ENCODE measurements at places on chromosomes 16 and 17. TPM values are rescaled to one million over a fixed set of nuclear protein-coding genes. Genes with fewer than 3 reads are reported as not detected.

- no peak for DNase-seq
These were observed 1.7 kb downstream of the SLC22A31 start for GRCh38 chr16:89198417-89199240.

- no peak for DNase-seq
These were observed 17.6 kb downstream of the CFAP52 start for GRCh38 chr17:9594065-9594464.

- DNase-seq, result no peak
These were observed 2.0 kb downstream of the PLD6 start for GRCh38 chr17:17204041-17204591.

DNA sequence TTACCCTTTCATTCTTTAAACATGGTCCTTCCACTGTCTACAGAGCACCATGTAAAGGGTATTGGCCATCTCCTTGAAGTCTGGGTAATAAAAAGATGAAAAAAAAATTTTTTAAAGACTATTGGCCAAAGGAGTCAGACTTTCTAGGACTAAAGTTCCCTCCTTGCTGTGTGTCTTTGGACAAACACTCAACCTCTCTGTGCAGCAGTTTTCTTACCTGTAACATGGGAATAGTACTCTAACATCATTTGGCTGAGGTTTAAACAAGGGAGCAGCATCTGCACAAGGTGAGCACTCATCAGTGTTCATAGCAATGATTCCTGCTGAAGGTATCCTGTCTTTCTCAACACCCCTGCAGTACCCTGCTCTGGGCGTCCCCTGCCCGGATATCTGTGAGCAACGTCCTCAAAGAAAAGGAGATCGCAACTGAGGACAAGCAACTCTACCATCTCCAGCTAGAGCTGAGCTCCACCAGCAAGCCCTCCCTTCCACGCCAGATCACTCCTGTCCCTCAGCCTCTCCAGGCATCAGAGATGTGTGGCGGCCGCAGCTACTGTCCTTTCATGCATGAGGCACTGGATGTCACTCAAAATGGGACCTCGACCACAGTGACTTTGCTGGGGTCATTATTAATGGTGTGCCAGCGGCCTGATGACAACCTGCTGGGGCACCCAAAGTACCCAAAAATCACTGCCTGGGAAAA lies 29.5 kb upstream of the RPH3AL start:
- no peak for DNase-seq

The POLR2A gene
- total RNA-seq, result 163 TPM

The KRT23 gene
- total RNA-seq, result not detected

DNA sequence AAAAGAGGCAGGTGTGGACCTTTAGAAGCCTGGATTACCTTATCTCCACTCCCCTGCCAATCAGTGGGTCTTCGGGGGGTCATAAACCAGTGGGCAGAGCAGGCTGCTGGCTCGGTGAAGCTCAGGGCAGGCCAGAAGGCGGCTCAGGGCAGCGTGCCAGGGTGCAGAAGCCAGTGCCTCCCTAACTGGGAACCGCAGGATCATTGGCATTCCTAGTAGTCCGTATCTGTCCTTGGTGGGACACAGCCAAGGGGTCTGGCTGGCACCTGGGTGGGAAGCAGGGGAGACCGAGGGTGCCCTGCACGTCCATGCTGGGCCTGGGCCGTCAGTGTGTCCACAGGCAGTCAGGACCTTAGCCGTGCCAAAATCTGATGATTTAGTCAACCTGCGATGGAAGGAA lies 76.8 kb downstream of the SEC14L1 start:
- DNase-seq, result no peak

The METRNL gene
- total RNA-seq, result 162 TPM

The CD300E gene
- 1.8 TPM for total RNA-seq

DNA sequence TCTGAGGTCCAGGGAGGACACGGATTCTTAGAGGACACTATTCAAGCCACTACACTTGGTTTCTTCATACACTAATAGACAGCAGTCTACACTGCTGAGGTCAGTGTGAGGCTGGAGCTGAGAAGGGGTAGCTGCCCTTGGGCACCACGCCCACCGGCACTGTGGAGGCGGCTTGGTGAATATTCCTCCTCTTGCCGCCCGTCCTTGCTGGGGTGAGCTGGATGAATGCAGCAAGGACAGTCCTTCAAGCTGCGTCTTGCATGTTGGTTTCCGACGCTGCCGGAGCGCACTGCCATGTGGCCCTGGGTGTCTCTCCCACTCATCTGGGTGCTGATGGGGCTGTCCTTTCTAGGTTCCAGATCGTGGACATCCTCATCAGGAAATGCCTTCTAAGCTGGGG lies 2.6 kb downstream of the ZNF205 start:
- no peak for DNase-seq

DNA sequence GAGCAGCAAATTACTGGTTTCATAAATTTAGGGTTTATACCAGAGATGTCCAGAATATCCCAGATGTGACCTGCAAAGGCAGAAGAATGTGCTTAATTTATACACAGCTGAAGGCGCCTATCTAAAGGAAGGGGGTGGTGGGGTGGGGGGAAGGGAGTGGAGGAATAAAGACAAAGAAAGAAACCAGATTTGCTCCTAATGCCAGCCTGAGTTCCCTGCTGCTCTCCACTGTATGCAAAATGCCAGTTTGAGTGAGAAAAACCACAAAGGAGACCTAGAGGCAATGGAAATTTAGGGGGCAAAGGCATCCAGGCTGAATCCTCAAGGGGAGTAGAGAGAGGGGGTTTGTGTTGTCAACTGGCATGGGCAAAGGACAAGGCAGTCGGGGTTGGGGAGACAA lies 161.5 kb upstream of the TOX3 start:
- no peak for DNase-seq

DNA sequence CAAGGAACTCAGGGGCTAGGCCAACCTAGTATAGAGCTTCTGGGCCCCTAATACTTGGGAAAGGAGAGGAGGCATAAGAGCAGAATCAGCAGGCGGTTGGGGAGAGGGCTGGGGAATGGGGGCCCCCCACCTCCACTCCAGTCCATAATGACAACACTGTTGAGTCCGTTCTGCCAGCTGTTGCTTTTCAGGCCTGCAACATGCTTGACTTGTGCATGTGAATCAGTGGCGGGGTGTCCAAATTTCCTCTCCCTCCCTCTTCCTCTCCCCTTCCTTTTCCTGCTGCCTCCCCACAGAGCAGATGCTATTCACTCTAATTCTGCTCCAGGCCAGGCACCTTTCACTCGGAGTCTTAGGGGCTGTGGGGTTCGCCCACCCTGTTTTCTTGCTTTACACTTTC lies 31.7 kb downstream of the SGSM2 start:
- DNase-seq, result no peak

GRCh38 chr16:68396481-68396880 lies 51.8 kb downstream of the SMPD3 start:
- no peak for DNase-seq

The SLC2A4 gene
- total RNA-seq, result 20.1 TPM

The MEIOC gene
- not detected for total RNA-seq

The OMG gene
- not detected for total RNA-seq

GRCh38 chr17:62172492-62173291 lies 107.6 kb upstream of the MED13 start:
- DNase-seq, result no peak

GRCh38 chr16:82011199-82011641 lies at the start of gene SDR42E1:
TSS of gene SDR42E1 (minus strand) at chr16:82011470. CDS start at chr16:82000858, 10,612 bp downstream.
- no peak for DNase-seq

DNA sequence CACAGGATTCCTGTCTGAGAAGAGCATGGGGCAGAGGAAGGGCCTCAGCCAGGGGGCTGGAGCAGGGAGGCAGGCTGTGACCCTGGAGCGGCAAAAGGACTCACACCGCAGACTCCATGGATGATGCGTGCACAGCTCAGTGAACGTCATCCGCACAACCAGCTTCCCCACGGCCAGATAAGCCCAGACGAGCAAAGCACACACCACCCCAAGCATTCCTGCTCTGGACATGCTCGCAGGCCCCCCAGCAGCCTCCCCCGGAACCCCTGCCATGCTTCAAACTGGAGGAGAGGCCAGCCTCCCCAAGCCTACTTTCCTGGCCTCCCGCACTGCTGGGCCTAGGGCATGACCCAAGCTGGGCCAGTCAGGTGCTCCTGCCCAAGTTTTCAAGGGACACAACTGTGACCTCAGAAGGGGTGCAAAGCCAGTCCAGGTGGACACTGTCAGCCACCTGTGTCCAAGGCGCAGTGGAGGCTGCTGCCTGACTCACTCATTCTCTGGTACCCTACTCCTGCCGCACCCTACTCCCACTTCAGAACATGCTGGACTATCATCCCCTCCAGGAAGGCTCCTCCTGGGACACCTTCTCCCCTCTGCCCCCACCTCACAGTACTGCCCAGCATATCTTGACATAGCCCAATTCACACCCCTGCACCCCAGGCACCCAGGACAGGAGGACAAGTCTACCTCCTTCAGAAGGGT lies 4.8 kb downstream of the BCAR1 start:
- no peak for DNase-seq

GRCh38 chr17:12985431-12986293 lies 32.2 kb downstream of the ELAC2 start:
- peak; percentile 20 for DNase-seq

The PRR35 gene
- total RNA-seq, result not detected

DNA sequence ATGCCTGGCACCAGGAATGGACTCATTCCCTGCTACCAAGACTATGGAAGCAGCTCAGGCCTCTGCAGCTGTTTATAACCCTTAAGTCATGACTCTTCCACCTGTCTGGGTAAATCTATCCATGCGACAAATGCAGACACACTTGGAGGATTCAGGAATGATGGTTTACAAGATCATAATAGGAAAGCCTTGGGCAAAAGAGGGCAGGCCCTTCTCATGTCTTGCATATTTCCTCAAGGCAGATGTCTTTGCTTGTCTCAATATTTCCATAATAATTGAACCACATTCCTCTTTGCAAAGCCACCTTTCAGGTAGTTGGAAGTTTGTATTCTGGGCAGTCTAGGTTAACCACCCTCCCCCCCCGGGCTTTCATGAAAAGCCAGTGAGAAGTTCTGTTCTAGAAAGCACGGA lies 884 bp upstream of the JPT1 start:
- no peak for DNase-seq

DNA sequence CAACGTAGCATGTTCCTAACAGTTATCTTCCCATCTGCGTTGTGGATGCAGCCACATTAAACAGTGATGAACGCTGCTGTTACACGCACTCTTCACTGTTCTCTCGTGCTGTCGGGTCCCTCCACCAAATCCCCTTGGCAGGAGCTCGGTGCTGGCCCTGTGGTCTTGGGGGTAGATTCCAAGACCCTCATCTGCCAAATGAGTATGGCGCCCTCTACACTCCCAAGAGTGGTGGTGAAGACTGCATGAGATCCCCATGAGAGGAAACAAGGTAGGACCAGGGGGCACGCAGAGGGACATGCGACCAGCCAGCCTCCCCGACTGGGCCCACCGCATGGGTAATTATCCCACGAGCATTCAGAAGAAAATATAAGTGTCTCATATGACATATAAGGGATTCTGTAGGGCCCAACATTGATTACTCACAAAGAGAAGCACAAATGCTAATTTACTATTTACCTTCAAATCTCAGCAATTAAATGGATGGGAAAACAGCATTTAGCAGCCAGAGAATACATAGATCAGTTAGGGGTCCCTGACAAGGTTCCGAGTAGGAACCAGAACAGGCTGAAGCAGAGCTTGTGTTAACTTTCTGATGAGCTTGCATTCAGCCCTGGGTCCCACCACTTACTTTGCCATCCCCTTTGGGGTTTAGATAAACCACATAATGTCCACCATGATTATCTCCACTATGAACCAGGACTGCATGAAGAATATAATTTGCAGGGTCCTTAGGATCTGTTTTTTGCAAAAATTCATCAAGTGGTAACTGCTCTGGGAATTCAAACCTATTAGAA lies 23.8 kb downstream of the LITAFD start:
- no peak for DNase-seq

GRCh38 chr17:36203335-36203734 lies 6.8 kb upstream of the CCL3L1 start:
- DNase-seq, result no peak

The TMEM238L gene
- total RNA-seq, result not detected

The ADAD2 gene
- not detected for total RNA-seq

DNA sequence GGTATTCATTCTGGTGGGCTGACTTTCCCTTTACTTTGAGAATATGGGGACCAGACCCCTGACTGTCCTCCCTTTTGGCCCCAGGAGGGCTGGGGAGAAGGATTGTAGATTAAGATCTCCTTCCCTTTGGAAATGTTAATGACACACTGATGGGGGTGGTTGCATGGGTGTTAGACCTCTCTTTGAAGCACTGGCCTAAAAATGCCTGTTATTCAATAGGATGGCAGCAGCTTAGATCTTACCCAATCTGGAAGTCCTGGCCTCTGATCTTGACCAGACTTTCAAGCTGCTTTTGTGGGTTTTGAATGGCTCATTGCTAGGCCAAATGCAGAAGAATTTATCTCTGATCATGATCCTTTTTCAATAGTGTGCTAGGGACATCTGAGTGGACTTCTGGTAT lies 25.7 kb downstream of the MAP3K3 start:
- DNase-seq, result no peak

The DHRS7C gene
- total RNA-seq, result not detected
